ENCODE measurements at places on chromosomes 11 and 22.

- DNase-seq: no peak
These were observed 42.2 kb downstream of the PDE2A start for GRCh38 chr11:72631806-72632731.

DNA sequence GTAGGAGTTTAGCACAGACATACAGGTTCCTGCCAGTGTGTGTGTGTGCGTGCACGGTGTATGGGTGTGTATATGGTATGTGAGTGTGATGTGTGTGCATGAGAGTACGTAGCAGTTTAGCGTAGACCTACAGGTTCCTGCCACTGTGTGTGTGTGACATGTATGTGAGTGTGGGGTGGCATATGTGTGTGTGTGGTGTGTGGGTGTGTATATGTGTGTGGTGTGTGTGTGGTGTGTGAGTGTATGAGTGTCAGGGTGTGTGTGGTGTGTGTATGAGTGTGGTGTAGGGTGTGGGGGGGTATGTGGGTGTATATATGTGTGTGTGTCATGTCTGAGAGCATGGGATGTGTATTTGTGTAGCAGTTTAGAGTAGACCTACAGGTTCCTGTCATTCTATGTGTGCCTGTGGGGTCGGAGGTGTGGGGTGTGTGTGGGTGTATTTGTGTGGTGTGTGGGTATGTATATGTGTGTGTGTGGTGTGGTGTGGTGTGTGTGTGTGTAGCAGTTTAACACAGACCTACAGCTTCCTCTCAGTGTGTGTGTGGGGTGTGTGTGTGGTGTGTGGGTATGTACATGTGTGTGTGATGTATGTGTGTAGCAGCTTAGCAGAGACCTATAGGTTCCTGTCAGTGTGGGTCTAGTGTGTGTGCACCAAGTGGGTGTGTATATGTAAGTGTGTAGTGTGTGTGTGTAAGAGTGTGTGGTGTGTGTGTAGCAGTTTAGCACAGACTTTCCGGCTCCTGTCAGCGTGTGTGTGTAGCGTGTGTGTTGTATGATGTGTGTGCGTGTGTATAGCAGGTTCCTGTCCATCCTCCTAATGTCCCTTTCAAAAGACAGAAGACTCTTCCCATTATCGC, 31.8 kb upstream of the TBCEL start:
- DNase-seq: no peak

DNA sequence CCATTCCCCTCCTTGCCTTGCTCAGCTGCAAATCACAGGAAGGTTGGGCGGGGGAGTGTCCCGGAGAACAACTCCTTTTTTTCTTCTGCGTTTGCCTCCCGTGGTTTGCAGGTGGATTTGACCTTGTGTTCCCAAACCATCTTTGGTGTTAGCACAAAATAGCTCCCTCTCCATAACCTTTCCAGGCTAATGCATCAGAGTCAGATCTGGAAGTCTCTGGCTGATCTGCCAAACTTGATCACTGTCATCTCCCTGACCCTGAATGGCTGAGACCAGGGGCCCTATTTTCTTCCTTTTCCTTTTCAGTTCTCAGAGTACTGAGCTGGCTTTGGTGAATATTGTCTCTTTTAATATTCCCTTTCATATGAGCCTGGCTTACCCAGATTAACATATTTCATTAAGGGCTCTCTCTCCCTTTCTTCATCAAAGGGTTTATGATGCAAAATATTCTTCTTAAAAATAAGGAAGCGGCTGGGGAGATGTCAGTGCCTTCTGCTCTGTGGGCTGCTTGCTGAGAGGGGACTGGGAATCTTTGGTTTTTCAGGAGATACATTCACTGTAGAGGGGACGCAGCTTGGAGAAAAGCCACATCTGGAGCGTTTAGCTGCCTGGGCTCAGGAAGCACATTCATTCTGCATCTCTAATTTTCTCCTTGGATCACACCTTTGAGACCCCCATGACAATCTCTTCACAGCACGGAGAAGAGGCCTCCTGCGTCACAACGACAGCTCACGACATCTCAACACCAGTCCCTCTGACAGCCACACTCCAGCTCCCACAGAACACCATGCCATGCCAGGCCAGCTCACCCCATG, 148.3 kb downstream of the CEP164 start:
- no peak for DNase-seq

GRCh38 chr11:1545432-1545831, 26.6 kb downstream of the DUSP8 start:
- DNase-seq: no peak

DNA sequence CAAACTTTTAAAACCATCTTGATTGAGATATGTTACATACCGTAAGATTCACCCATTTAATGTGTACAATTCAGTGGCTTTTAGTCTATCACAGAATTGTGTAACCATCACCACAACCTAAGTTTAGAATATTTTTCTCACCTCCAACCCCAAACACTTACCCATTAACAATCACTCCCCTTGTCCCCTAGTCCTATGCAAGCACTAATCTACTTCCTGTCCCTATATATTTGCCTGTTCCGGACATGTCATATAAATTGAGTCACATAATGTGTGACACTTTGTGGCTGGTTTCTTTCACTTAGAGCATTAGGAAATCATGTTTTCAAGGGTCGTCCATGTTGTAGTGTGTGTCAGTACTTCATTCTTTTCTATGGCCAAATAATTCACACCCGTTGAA, 38.8 kb downstream of the RASSF10 start:
- no peak for DNase-seq

DNA sequence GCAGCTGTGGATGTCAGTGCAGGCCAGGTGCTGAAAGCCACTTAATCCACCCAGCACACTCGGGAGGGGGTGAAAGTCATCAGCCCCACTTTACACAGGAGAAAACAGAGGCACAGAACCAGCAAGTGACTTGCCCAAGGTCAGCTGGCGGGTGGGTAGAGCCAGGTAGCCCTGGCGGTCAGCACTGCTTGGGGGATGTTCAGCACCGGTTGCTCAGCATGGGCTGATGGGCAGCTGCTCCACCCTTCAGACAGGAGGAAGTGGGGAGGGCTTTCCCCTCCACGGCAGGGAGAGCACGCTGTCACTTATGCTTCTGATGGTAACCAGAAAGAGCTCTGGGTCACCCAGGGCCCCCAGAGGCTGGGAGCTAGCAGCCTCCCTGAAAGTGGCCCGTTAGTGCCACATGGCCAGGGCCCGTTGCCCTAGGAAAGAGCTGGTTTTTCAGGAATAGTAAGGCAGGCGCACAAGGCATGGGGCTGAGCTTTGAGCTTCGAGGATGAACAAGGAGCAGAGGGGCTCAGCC, 417.9 kb downstream of the CTTN start:
- no peak for DNase-seq

DNA sequence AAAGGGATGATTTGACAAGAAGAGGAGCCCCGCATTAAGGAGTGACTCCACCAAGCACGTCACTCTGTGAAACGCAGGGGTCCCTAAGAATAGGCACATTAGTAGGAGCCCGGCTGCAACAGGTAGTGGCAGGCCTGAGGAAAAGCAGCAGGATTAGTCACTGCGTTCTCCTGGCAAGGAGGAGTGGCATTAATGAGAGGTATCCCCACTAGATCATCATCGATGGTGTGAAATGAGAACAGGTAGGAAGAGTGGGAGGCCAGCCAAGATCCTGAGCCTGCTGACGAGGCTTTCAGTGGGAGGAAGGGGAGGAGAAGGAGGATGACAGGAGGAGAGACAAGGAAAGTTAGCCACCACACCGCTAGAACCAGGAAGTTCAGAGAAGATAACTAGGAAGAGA, 38.6 kb downstream of the NRXN2 start:
- no peak for DNase-seq

DNA sequence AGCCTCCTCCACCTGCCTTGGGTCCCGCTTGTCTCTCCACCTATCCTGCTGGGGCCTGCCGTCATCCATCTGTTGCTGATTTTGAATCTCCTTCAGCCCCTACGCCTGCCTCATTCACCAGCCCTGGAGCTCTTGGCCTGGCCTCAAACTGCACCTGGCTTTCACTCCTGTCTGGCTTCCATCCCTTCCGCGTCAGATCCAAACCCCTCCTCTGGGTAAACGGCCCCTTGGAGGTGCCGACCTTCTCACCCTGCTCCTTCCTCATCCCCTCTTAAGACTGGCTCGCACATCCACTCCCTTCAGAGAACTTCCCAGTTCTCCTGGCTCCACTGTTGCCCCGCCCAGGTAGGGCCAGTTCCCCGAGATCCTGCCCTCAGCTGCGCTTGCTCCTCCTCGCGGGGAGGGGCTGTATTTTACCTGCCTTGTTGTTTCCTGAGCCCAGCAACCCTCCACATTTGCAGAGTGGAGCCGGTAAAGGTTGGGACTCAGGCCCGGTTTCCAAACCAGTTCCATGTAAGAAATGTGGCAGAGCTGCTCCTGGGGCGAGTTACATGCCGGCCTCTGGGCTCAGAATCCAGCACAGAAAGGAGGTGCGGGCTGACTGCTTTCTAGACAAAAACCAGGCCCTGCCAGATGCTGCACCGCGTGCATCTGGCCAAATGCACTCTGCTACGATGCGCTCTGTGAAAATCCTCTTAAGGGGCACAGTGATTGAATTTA, 13.9 kb upstream of the SHANK2 start:
- no peak for DNase-seq

- DNase-seq: peak; percentile 11
These were observed 50.2 kb downstream of the XKR3 start for GRCh38 chr22:16774911-16775500.

DNA sequence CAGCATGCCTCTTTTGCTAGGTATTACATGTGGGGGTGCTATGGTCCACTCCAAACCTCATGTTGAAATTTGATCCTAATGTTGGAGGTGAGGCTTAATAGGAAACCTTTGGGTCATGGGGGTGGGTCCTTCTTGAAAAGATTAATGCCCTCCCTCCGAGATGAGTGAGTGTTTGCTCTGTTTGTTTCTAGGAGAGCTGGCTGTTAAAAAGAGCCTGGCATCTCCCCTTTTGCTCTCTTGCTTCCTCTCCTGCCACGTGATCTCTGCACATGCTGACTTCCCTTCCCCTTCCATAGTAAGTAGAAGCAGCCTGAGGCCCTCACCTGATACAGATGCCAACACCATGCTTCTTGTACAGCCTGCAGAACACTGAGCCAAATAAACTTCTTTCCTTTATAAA, 104.5 kb downstream of the FAT3 start:
- DNase-seq: no peak

DNA sequence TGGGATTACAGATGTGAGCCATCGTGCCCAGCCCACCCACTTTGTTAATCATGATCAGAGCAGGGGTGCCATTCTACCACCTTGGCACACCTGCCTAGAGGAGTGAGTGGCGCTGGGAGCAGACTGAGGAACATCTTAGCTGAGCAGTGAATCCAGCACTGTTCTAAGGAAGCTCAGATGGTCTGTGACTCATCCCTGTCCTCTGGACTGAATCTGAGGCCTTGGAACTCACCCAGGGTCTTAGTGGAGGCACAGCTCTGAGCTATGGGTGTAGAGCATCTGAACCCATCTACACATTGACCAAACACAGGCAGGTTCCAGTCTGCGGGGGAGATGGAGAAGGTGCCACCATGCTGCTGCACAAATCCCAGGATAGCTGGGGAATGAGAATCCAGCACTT, 14.9 kb downstream of the PGAP2 start:
- peak; percentile 89 for DNase-seq

DNA sequence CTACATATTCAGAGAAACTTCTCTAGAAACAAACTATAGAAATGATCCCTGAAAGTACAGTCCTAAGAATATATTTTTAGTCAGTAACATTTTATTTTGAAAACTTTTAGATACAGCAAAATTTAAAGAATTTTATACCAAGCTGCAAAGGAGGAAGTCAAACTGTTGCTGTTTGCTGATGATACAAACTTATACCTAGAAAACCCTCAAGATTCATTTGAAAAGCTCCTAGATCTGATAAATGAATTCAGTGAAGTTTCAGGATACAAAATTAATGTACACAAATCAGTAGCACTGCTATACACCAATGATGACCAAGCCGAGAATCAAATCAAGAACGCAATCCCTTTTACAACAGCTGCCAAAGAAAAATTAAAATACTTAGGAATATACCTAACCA, 10.1 kb downstream of the ZBTB44 start:
- DNase-seq: no peak

- no peak for DNase-seq
These were observed 15.8 kb downstream of the TOLLIP start for GRCh38 chr11:1293619-1294015.

DNA sequence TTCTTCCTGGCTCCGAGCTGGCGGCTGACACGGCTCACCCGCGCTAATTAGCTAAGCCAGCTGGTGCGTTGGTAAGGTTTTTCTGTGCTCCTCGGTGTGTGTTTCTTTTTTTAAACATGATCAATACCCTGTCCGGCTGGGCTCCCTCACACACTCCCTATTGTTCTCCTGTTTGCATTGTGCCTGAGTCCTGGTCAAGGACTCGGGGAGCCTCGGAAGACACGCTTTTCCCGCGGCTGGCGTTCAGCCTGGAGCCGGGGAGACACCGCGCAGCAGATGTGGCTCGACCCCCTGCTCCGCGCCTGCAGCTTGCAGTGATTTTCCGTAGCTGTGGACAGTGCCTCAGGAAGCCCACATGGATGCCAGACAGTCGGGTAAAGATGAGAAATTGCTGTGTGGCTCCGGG, 454.9 kb upstream of the CADM1 start:
- no peak for DNase-seq

- DNase-seq: no peak
These were observed 17.9 kb upstream of the NAP1L4 start for GRCh38 chr11:3010004-3010403.

Data from fibroblast of mammary gland (primary cell).